ENCODE measurements at places on chromosomes 1 and 21.

GRCh38 chr1:5908461-5909375 is 83.5 kb downstream of the NPHP4 start:
- DNase-seq, result no peak

GRCh38 chr1:63888984-63889383 is 115.2 kb downstream of the ROR1 start:
- DNase-seq, result no peak

- DNase-seq, result no peak
Observed at GRCh38 chr1:151292207-151293030, 10.3 kb downstream of the ZNF687 start.

- DNase-seq, result no peak
Observed at GRCh38 chr1:232307296-232308017, 322.5 kb downstream of the SIPA1L2 start.

GRCh38 chr1:201530741-201531531 is 8.0 kb upstream of the NAV1 start:
- DNase-seq, result no peak

DNA sequence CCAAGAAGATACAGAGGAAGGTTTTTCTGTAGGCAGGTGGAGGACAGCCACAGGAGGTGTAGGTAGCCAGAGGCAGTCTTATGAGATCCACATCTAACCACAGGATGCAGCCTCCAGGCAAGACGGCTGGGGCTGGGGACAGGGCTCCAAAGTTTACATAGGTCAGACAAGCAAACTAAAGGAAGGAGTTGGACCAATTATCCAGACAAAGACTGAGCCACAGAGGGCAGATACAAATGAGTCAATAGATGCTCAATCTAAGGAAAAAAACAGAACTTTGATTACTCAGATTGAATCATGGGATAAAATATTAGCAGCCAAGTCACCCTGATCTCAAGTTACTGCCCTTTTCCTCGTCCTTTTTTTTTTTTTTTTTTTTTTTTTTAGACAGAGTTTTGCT is 91.6 kb downstream of the RGS7 start:
- no peak for DNase-seq

- no peak for DNase-seq
Observed at GRCh38 chr1:241551759-241552638, 19.8 kb downstream of the KMO start.

DNA sequence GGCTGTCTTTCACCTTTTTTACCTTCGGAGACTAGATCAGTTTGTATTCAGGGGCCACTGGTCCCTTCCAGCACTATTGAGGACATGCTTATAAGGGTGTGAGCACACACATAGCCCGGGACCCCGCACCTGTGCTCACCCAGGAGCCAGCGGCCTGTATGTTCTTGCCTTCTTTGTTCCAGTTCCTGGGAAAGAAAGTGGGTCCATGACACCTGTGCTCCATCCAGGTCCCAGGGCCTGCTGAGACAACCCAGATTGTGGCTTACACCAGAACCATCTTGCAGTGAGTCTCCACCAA is 207.8 kb downstream of the TOMM20 start:
- DNase-seq, result no peak

DNA sequence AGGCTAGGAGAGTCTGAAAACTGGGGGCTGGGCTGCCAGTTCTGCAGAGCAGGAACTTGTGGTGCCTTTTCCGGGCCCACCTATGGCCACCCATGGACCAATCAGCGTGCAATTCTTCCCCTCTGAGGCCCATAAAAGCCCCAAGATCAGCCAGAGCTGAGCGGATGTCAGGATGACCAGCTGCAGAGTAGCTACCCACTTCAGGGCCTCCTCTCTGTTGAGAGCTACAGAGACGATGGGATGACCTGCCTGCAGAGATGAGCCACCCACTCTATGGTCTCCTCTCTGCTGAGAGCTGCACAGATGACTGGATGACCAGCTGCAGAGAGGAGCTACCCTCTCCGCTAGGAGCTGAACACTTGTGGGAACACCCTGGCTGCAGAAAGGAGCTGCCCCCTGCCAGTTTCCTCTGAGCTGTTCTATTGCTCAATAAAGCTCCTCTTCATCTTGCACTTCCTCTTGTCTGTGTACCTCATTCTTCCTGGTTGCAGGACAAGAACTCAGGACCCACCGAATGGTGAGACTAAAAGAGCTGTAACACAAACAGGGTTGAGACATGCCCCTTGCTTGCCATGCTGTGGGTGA is 12.8 kb upstream of the AADACL4 start:
- DNase-seq, result no peak

DNA sequence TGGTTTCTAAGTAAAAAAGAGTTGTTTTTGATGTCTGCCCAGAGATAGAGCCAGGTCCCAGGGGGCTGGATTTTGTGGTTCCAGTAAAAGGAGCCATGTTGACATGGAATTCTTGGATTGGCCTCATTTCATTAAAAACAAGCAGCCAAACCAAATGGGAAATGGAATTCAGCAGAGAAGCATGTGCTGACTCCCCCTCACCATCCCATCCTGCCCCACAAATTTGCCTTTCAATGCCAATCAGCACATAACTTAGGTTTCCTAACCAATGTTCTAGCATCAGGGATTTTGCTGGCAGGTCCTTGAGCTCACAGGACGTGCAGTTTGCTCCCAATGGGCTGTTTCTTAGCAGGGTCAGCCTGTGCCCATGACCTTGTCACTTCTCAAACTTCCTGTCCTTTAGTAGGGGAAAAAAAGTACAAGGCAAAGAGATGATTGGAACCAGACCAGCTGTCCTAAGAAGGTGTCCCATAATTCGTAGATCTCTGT is 101.5 kb upstream of the GADD45A start:
- no peak for DNase-seq

DNA sequence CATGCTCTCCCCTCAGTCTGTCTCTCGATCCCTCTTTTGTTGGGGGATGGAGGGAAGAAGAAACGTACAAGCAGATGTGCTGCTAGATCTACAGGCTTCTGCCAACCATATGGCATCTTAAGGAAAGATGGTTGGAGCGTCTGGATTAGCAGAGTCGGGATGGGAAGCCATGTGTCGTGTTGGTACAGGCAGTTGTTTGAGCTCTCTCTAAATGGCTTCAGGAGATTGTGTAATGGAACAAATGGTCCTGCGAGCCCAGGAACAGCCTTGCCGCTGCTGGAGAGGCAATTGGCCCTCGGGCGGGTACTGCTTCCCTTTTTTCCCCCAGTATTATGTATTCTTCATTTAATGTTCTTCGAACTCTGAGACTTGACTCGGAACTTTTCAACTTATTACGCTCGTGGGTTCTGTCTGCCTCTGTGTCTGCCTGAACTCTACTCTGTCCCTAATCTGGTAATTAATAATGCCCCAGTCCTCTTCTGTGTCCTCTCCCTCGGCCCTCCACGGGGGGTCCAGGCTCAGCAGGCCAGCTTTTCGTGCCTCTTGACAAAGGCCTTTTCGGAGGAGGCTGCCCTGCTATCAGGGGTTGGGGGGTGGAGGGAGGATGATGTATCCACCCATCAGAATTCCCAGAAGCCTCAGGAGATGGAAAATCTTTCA is 215.3 kb downstream of the SDCCAG8 start:
- DNase-seq, result no peak

DNA sequence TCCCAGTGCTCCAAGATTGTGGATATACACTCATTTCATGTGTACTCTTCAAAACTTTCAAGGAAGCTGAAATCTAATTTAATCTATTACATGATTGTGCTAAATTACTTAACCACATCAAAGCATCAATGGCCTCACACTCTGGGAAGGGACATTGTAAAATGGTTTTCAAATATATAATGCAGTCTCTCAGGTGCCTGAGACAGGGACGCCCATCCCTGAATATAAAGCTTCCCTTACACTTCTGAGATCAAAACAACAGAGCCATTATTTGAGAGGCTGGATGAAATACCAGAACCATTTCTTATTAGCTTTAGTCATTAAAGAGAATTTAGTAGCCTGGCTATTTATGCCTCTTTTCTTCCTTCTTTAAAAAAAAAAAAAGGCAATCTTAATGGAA is 259.2 kb upstream of the NFIA start:
- DNase-seq, result no peak

GRCh38 chr1:234882898-234883297 is 245.7 kb downstream of the TOMM20 start:
- DNase-seq, result no peak

DNA sequence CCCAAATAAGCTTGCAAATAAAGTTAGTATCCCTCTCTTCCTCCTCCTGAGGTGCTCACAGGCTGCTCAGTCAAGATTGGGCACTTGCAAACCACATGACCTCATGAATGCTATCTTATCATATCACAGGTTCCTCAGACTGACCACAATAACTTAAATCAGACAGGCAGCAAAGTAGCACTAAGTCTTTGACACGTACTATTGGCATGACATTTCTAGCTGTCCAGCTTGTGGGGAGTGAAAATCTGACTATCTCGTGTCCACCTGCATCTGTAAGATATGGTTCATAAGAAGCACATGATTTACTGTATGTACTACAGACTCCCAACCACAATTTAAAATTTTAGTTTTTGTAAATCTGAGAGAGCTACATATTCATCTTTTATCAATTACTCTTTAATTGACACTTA is 58.0 kb upstream of the GFI1 start:
- no peak for DNase-seq

GRCh38 chr1:33171977-33172813 is 9.6 kb downstream of the TRIM62 start:
- DNase-seq, result no peak

- no peak for DNase-seq
Observed at GRCh38 chr1:204591473-204592090, 75.4 kb downstream of the MDM4 start.

DNA sequence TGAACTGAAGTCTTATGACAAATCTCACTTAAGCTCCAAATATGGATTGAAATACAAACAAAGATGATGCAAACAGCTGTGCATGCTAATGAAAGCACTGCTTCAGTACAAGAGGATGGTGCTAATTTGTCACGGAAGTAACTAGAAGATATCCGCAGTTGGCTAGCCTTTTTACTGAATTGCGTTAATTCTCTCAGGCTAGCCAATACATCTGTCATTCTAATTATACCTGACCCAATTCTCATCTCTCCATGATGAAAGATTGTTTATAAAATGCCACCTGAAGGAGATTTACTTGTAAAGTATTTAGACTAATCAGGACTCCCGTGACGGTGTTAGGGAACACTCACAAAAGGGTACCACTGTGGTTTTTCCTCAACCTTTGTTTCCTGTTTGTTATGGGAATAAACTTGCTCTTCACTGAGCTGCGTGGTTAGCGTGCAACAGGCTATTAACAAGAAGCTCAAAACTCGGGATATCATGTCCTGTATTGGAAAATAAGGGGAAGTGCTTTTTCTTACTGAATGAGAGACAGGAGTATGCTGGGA is 162.5 kb downstream of the APP start:
- no peak for DNase-seq

Measured in activated gamma-delta T cell treated with anti-CD3 and anti-CD28 coated beads, Interleukin-2, amount 50 U/mL, for 16 hours (primary cell).